ENCODE measurements at places on chromosomes 13 and 19. TPM values are rescaled to one million over a fixed set of nuclear protein-coding genes. Genes with fewer than 3 reads are reported as not detected.

Gene PEAK3
- total RNA-seq, result 0.14 TPM

GRCh38 chr19:17468302-17469091 lies 1.8 kb upstream of the SLC27A1 start:
- DNase-seq, result no peak

Gene ZIK1
- total RNA-seq, result 4.8 TPM

- DNase-seq, result no peak
Measured at GRCh38 chr13:44732503-44733098, 156.5 kb upstream of the TSC22D1 start.

DNA sequence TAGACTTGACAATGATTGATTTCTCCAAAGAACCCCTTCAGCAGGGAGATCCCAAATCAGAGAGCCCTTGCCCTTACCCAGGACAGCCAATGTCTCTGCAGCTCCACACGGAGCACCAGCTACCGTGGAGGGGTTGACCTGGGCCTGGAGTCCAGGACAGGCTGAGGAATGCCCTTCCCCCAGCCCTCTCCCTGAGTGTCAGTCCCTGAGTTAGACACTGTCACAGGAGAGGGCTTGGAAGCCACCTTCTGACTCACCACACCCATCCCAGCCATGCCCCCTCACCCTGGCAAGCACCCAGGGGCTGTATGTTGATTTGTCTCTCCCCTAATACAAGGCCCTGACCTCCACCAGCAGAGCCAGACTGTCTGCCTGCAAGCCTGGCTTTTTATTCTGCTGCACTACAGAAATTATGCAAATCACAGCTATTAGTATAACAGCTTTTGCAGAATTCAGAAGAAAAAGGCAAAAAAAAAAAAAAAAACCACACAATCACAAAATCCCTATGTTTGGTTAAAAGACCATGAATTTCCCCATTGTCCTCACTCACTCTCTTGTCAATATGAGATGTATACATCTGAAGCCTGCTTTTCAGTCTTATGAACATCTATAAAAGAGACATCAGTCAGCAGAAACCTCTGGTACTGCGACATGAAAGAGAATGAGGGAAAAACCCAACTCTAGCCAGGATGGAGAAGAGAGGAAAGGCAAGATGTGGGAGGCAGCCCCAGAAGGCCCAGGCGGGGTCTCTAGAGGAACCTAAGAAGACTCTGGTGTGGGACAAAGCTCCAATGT lies 240.7 kb downstream of the UQCRFS1 start:
- DNase-seq, result no peak

DNA sequence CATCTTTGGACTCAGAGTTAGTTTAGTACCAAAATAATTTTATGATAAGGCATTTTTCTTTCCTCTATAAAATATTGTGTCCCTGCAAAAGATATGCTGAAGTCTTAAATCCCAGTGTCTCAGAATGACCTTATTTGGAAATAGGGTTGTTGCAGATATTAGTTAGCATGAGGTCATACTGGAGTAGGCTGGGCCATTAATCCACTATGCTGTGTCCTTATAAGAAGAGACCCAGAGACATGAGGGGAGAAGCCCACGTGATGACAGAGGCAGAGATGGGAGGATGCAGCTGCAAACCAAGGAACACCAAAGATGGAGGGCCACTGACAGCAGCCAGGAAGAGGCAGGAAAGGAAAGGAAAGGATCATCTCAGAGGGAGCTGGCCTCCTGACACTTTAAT lies 6.4 kb downstream of the POGLUT2 start:
- no peak for DNase-seq

GRCh38 chr13:98129059-98129746 lies 13.7 kb upstream of the FARP1 start:
- DNase-seq, result no peak

- no peak for DNase-seq
Measured at GRCh38 chr19:1214862-1215731, 9.5 kb downstream of the STK11 start.

DNA sequence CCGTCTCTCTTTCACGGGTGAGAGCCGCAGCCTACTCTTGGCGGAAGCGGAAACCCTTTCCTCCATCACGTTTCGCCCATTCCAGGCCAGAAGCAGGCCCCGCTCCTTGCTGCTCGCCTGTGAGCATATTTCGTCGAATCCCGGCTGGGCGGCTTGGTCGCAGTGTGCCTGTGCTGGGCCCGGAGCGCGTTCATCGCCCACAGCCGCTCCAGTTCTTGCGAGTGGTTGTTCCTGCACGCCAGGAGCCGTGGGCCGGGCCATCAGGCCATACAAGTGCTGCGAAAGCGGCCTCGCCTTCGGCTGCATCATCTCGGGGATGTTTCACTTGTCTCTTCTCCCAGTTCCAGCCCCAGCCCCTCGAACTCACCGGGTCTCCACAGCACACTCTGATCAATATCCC lies 65.0 kb downstream of the ZNF627 start:
- no peak for DNase-seq

- no peak for DNase-seq
Measured at GRCh38 chr19:58544591-58545285, 874 bp downstream of the TRIM28 start.

DNA sequence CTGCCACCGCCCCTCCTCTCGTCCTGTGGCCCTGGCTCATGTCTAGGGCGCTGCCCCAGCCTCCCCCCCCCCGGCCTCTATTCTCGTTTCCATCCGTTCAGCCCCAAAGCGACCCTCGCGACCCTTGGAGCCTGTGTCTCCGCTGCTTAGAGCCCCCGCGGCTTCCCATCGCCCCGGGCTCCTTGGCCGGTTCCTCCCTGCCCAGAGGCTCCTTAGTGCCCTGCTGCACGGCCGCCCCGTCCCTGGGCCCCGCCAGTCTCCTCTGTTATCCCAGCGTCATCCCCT lies 9.2 kb upstream of the CNOT3 start:
- no peak for DNase-seq

DNA sequence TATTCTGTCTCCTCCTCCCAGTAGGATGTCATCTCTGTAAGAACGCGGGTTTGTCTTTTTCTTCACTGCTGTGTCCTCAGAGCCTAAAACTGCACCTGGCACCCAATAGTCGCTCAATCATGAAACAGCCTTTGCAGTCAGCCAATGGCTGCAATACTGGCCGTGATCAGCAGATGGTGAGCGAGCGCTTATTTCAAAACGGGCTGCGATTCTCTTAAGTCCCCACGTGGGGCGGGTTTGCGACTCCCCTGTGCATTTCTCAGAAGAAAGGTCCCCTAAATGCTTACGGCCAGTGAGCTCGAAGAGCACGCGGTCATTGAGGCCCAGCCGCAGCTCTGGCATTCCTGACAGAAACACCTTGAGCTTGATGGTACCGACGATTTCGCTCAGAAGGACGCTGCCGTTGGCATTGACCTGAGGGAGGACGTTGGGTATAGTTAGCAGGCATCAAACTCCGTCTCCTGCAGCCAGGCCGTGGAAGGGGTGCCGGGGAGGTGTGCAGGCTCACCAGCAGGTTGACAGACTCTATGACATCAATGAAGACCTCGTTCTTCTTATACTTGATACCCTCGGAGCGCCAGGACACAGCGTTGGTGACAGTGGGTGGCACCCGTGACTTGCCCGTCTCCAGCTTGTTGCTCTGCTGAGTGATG lies 6.0 kb downstream of the AP1M2 start:
- DNase-seq, result peak; percentile 76

GRCh38 chr13:66459143-66459542 lies 771.0 kb downstream of the PCDH9 start:
- DNase-seq, result no peak
